Aorta (tissue), 5 donors: ENCODE measurements at places on chromosomes 1 and 21.

DNA sequence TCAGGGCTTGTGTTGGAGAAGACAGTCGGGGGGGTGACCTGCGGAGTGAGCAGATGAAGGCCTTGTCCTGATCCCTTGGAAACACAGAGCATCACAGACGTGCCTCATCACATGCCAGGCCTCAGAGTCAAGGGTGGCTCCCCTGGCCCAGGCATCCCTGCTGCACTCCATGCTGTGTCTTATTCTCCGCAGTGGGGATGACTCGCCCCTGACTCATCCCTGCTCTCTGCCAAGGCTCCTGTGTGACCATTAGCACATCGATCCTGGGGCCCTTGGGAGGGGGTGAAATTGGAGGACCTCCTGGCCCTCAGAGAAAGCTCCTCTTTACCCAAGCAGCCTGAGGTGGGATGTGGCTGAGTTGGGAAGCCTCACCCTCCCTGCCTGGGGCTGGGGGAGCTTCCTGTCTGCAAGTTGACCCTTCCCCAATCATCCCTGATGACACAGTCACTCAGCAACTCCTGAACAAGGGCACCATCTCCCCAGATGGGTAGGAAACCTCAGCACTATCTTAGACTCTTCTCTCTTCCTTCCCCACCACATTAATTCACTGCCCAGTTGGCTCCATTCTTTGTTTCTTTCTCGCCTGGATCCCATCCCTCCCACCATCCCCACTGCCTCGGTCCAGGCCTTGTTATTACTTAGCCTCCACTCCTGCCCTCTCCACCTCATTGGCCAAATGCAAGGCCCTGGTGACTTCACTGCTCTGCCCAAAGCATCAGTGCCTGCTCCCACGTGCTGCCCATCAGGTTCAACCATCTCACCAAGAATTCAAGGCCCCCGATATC is 74.6 kb downstream of the CAMK2N1 start:
- peak; percentile 80 for DNase-seq

DNA sequence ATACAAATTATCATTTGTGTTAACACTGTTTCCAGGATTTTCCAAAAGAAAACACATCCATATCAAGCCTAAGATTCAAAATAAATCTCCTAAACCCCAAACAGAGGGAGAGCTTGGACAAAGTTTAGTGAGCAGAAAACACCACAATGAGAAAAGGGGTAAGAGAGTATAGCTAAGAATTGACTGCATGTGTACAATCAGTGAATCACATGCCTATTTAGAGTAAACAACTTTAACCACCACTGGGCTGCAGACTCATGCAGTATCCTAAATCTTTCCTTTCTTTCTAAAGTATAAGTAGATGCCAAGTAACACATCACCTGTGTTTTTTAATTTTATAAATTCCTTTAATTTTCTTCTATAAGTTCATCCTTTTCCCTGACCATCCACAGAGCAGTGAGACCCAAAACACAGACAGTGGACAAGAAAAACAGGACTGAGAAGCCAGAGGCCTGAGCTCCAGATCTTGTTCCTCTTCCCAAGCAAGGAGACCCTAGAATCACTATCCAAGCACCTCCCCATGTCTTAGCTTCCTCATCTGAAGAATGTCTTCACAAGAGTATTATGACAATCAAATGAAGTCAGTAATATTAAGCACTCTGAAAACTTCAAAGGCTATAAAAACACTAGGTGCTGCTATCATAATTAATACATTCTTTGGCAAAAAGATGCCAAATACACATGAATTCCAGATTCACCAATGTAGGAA is 93.1 kb downstream of the VAV3 start:
- no peak for DNase-seq

DNA sequence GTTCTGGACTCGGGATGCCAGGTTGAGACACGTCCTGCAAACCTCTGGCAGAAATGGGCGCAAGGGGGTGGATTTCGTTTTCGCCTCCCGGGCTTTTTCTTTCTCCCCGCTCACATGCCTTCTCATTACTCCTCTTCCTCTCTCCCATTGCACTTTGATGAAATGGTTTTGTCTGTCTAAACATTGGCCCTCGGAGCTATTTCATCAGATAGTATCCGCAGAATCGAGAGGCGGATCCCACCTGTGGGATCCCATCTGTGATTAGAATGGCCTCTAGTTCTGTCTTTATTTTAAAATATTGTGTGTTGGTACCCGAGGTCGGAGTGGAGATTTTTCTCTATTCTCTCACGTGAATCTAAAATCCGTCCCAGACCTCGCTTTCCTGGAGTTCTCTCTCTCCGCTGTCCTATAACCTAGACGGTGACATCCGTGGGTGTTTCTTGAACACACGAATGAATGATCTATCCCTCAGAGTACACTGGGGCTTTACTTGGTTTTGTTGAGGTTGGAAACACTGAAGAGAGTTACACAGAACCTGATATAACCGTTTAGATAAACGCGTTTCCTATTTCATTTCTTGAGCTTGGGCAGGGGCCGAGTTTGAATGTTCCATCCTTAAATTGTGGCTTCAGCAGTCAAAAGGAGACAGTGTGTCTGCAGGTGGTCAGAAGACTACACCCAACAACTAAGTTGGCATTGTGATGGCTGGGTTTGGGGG is 2.0 kb downstream of the EDARADD start:
- DNase-seq: no peak

GRCh38 chr1:154551474-154551873 is 7.0 kb downstream of the UBE2Q1 start:
- DNase-seq: no peak

DNA sequence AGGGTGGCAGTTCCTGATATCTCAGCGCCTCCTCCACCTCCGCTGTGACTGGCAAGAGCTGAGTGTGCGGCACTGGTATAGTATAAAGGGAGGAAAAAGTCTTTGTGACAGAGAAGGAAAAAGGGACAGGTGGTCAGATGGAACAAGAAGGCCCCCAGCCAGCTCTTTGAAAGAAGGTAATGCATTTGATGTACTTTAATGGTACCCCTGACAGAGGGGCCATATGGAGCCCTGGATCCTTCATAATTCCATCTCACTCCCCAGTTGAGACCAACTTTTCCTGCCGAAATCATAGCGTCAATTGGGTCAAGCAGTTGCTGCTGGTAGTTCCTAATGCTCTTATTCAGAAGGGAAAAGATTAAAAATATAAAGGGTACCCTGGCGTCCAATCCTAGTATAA is 198.2 kb downstream of the ZNF326 start:
- no peak for DNase-seq

DNA sequence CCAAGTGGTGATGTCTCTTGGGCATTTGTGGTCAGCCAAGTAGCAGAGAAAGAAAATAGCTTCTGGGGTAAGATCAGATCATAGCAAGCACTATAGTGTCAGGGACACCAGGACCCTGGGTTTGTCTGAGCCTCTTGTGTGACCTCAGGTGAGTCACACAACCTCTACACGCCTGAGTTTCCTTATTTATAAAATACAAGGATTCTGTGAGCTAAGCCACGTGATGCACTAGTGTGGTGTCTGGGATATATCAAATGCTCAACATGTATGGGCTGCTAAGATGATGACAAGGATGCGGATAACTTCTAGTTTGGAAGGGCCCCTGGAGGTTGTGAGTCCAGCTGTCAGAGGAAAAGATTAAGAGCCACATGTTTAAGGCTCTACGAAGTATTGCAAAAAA is 24.5 kb upstream of the ZNF436 start:
- no peak for DNase-seq

- DNase-seq: no peak
These were observed 321.3 kb downstream of the CAMTA1 start for GRCh38 chr1:7106442-7107108.

- no peak for DNase-seq
These were observed 576.9 kb upstream of the B3GALT2 start for GRCh38 chr1:193763266-193763665.

DNA sequence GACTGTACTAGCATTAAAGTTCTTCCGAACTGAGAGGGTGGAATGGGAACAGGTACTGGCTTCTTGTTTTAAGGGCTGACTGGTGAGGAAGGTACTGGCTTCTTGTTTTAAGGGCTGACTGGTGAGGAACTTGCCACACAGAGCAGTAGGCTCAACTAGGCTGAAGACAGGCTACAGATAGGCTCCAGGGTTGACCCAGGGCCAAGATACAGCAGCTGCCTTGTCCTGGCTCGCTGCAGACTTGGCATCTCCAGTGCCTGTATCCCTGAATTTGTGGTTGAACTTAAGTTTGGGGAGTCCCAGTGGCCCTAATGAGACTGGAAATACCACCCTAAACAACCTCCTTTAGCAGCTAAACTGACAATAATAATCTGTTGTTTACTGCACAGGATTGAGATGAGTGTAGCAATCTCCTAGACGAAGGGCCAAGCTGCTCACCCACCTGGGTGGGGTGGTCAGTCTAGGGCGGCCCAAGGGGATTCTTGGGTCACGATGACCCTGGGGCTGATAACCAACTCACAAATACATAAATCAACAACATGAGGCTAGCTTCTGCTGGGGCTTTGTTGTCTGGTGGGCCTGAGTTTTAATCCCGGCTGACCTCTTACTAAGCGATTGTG is 227.1 kb downstream of the DISC1 start:
- no peak for DNase-seq

DNA sequence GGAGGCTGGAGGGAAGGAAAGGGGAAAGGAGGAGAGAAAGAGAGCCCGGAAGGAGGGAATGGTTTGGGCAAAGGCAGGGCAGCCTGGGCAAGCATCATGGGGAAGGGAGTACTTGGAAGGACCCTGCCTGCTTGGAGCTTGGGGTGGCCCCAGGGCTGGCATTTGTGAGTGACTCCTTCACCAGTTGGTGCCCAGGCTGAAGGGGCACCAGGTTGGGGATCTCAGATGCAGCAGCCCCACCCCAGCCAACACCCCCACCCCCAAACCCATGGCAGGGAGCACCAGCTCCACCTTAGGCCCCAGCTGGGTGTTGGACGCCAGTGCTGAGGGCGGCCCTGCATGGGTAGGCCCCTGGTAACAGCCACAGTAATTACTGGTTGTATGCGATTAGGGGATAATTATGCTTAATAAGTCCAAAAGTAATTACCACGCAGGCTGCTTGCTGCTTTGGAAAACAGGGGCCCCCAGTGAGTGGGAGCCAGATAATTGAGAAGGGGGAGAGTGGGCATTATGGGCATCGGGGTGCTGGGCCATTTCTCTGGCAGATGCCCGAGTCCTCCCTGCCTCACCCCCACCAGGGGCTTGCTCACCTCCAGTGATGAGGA is 78.3 kb downstream of the VWA5B1 start:
- no peak for DNase-seq

- DNase-seq: no peak
These were observed 3.5 kb upstream of the SPEN start for GRCh38 chr1:15843826-15844572.

DNA sequence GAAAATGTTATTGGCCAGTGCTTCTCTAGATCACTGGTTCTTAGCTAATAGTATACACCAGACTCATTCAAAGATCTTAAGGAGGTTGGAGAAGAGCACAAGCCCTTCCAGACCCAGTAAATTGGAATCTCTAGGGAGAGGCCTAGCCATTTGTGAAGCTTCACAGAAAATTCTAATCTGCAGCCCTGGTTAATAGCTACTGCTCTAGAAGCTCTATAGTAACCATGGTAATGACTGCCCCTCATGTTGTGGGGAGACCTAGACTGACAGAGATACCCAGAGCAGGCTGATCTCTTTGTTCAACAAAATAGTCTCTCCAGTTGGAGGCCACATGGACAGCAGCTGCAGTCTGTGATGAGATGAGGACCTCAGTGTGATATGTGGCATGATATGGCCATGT is 31.7 kb downstream of the ARID1A start:
- DNase-seq: no peak

DNA sequence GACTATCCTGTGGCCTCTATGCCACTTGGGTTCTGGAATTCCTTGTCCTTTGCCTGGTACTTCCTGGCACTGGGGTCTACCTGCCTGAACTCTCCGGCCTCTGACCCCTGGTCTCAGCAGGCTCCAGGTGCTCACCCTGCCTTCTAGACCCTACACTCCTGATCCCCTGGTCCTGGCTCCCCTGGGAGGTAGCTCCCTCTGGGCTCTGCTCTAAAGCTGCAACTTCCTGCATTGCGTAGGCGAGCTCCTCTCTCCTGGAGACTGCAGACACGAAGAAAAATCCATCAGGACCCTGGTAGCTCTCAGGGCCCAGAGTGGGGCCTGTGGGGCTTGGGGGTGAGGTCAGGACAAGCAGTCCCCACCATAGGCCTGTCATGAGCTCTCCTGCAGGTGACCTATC is 7.8 kb upstream of the PLEKHG5 start:
- no peak for DNase-seq

DNA sequence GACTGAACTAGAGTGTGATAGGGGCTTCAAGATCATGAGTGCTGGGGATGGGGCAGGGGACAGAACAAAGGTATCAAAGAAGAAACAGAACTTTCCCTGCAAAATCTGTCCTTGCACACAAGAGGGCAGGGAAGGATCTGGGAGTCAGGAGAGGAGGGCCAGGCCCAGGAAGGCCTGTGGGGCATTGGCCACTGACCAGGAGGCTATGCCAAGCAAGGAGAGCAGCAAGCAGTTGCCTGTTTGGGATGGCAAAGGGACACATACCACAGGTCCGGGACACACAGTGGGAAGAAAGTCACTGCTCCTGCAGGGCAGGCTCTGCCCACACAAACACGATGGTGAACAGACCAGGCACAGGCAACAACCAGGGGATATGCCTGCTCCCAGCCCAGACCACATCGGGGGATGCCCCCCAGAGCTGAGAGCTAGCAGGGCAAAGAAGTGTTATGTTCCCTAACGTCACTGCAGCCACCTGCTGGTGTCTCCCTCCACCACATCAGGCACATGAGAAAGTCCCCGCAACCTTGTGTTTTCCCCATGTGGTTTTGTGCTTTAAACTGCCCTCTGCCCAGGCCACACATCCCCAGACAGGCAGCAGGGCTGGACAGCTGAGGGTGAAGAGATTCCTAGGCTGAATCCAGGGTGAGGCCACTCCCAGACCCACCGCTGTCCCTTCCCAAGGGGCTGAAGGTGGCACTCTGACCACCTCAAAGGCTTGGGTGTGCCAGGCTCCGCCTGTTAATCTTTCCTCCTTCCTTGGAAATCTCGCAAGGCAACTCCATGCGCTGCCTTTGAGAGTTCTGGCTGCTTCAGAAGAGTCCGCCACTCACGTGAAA is 53.6 kb downstream of the KIF21B start:
- no peak for DNase-seq

GRCh38 chr1:91872000-91872399 is 14.0 kb downstream of the TGFBR3 start:
- DNase-seq: no peak

- peak; percentile 94 for DNase-seq
These were observed 10.7 kb upstream of the COL16A1 start for GRCh38 chr1:31714442-31715086.

DNA sequence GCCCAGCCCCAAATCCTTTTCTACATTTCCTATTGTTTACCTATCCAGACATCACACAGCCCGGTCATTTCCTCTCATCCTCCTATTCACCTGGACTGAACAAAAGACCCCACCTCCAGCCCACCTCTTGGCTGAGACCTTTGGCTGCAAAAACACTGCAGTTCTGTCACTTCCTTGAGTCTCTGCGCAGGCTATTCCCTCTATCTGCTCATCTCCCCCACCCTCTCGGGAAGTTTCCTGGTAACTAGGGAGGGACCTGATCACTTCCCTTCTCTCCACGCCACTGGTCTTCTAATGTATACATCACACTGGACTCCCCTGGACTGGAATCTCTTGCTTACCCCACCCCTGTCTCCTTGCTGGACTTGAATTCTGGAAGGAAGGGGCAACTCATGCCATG is 5.3 kb downstream of the HTR1D start:
- DNase-seq: no peak
